T47D (cell line): ENCODE measurements at places on chromosomes 1 and 21.

DNA sequence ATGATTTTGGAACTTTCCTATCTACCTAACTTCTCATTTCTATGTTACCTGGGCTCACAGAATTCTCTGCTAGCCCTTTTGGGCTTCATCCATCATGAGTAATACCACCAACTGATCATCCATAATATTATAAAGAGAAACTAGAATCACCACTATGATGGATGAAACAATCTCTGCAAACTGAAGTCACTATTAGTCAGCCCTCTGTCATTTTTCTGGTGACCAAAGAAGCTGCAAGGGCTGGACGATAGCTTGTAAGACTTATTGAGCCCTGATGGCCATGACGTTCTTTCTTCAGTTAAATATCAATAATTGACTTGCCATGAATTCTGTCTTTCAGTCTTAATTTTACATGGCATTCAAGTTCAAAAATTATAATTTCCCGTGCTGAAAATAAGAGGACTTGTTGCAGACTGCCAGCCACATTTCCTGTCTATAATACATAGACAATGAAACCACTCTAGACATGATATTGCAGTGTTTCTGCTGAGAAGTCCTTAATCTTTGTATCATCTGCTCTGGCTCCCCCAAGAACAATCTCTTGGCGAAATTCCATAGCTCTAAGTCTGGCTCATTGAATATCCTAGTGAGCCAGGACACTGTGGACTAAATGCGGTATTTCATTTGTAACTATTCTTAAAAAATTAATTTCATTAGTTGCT, 655.0 kb upstream of the CAMK1G start:
- DNase-seq, result no peak

DNA sequence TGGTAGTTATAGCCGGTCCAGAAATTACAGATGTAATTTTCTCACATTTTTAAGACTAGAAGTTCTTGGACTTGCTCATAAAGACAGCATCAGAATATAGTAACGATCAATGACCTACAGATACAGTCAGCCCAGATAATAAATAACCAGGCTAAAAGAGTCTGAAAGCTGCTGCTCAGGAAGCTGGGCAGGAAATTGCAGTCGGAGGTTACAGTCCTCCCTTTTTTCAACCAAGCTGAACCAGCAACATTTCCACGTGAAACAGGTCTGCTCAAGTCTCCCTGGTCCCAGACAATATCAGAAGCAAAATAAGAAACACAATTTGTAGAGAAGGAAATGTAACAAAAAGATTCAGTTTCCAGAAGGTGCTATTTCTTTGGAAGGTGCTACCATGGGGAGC, 457.4 kb downstream of the SIPA1L2 start:
- no peak for DNase-seq

DNA sequence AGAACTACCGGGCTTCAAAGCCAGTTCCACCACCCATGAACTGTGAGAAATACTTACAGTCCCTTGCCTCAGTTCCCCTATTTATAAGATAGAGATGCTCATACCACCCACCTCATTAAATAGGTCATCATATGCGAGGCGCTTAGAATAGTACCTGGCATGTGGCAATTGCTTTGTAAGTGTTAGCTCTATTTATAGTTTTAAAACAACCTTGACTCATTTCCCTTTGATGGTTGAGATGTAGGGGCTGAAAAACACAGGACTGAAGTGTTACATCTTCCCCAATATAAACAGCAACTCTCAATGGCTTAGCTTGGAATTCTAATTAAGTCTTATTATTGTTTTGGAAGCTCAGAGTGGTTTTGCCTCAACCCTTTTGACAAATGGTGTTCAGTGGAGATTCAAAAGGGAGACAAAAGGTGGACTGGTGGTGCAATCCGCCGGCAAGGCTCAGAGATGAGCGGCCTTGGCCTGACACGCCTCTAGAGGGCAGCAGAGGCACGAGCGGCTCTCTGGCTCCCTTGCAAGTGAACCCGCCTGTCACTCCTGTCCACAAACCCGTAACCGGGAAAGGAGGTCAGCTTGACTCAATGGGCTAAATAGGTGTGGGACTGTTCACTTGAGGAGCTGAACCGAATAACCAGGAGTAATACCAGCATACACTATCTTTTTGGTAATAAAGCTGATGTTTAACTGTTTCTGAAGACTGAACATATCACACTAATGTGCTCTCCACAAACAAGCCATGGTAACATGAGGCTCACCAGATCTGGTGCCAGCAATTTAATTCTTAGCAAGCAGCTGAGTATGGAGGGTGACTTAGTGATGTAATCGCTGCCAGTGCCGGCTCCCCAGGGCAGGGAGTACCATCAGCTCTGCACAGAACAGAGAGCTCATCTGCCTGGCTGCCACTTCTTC, 19.5 kb upstream of the SMYD2 start:
- peak; percentile 51 for DNase-seq

GRCh38 chr1:82318921-82319320, 518.2 kb downstream of the ADGRL2 start:
- DNase-seq, result no peak

GRCh38 chr1:206082831-206083695, 30.1 kb downstream of the RHEX start:
- no peak for DNase-seq

GRCh38 chr1:235043234-235043633, 85.4 kb downstream of the TOMM20 start:
- DNase-seq, result no peak

- DNase-seq, result no peak
These were observed 47.7 kb downstream of the TPR start for GRCh38 chr1:186327331-186327730.

DNA sequence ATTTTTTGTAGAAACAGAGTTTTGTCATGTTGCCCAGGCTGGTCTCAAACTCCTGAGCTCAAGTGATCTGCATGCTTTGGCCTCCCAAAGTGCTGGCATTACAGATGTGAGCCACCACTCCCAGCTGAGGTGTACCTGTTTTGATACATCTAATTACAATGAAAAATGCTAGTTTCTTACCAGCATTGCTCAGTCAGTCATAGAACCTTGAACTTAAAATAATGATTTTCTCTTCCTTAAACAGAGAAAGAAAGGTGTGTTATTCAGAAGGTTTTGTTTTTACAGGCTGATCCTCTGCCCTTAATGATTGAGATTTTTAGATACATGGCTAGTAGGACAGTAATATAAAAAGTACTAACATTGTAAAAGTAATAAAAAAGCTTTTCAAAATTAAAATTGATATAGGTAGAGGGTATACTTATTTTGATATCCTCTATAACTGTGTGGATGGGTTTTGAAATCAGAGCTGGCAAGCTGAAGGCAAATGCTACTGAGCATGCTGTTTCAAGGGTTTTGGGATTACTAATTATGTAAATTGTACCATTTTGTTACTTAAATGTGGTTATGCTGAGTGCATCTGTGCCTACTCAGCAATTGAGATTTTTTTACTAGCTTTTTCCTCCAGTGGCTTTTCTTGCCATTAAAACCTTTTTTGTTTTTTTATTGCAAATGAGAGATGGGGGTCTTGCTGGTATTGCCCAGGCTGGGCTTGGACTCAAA, 16.1 kb downstream of the PRRC2C start:
- no peak for DNase-seq

GRCh38 chr21:25240974-25241373, 366.3 kb downstream of the MRPL39 start:
- no peak for DNase-seq

GRCh38 chr1:197178998-197179397, 32.5 kb upstream of the ASPM start:
- no peak for DNase-seq

GRCh38 chr1:39995973-39996393, 41.0 kb downstream of the MFSD2A start:
- no peak for DNase-seq

GRCh38 chr1:52651904-52652303, 18.9 kb downstream of the SHISAL2A start:
- no peak for DNase-seq

DNA sequence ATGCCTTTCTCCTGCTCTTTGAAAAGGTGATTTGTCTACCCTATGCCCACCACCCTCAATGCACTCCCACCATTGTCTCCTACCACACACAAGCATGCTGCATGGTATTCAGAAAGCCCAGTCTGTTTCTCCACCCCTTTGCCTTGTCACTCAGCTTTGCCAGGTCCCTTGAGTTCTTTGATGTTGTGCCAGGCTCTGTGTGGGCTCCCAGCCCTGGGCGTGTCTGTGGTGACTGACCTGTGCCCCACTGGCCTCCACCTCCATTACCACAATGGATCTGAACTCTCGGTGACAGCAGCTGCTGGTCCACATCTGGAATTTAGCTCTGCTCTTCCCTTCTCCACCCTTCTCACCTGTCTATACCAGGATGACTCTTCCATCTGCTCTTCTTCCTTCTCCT, 34.9 kb downstream of the ATP2B4 start:
- DNase-seq, result no peak

GRCh38 chr1:151578941-151579340, 32.9 kb upstream of the SNX27 start:
- DNase-seq, result no peak

DNA sequence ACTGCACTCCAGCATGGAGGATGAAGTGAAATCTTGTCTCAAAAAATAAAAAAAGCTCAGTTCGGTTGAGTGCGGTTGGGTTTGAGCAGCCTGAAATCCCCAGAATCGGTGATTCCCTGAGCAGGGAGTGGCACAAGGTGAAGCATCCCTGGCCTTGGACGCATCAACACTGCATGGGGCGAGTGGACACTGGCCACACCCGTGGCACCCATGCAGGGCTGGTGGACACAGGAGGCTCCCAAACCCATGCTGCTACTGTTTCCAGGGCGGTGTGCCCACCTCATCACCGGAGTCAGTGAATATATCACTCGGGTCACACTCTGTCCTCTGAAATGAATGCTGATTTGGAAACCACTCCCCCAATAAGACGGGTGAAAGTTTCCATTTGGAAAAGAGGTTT, 53.4 kb upstream of the ACTRT2 start:
- no peak for DNase-seq

DNA sequence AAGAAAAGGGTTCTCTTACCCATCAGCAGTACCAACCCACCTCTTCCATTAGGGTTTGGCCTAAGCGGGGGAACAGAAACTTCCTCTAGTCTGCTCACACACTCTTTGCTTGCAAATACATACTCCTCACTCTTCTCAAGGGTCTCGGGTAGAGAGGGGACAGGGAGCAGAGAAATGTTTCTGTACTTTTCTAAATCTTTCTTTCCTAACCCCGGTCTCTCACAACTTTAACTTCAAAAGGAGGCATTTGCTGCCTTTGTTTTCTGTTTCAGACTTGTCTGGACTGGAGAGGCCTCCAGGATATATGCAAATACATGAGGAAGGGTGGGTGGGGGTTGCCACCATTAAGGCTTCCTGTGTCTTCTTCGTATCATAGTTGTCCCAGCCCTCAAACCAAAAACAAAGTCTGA, 10.5 kb upstream of the LAX1 start:
- DNase-seq, result no peak

- DNase-seq, result no peak
These were observed 314.9 kb downstream of the KIF26B start for GRCh38 chr1:245469734-245470133.

DNA sequence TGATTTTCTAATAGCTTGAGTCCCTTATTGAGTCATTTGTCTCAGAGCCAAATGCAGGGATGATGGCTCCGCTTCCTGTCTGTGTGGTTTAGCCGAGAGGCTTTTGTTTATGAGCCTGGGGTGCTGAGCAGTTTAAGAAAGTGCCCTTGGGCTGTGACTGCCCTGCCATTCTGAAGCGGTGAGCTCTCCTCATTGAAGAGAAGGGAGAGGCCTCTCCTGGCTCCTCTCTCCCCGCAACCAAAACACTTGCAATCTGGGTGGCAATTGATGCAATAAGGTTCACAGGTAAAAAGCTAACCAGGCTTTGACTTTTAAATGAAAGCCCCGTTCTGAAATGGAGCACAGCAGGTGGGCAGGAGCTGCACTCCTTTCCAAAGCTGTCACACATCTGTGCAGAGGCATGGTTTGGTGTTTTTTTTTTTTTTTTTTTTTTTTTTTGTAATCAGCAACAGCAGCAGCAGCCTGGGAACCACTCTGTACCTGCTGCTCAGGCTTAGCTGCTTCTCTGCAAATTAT, 403.7 kb downstream of the SIPA1L2 start:
- DNase-seq, result peak; percentile 17

- no peak for DNase-seq
These were observed 1.6 kb downstream of the C1orf21 start for GRCh38 chr1:184388319-184388889.

DNA sequence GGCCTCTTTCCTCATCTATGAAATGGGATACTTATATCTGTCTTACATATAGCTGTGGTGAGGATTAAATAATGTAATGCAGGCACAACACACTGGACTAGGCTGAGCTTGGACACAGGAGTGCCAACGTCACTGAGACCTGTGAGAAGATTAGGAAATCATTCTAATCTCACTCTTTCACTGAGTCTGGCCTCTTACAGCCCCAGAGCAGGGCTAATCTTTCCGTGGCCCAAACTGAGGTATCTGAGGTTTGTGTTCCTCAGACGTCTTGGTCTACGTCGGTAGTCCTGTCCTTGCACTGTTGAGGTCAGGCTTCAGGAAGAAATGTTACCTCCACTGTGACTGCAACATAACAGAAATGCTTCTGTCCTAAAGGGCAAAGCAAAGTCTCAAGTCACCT, 22.6 kb upstream of the A3GALT2 start:
- no peak for DNase-seq

DNA sequence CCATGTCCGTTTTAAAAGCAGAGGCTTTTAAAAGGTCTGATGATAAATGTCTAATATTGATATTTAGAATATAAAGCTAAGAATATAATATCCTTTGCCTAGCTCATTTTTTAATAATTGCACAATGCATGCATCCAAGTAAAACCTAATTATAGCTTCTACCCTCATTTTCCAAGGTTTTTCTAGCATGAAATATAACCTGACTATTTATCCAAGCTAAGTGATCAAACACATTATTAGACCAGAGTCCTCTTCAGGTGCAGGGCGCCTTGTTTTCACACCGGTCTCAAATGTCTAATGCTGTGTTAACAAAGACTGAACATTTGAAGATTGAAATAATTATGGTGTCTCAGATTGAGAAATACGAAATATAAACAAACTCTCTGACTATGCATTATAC, 648.9 kb upstream of the CXADR start:
- no peak for DNase-seq

- DNase-seq, result no peak
These were observed 188.9 kb downstream of the SIPA1L2 start for GRCh38 chr1:232441036-232441411.

DNA sequence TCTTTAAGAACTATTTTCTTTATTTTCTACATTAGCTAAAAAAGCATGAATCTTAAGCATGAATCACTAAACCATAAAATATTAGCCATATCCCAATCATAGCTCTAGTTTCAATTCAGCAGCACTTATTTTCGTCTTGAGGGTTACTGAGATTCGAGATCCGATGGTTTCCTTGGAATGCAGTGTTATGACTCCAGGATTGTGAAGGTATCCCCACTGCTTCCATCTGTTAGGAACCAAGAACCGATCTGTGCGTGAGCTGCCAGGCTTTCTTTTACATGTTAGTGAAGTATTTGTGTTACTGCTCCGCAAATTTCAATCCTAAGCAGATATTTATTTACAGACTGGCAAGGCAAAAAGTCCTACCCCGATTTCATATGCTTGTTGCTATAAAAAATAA, 18.8 kb downstream of the TNFRSF9 start:
- no peak for DNase-seq

GRCh38 chr1:155976913-155977689, 1.2 kb downstream of the ARHGEF2 start:
- no peak for DNase-seq

- peak; percentile 51 for DNase-seq
These were observed 448 bp downstream of the GATAD2B start for GRCh38 chr1:153922076-153922971.
